ENCODE measurements at places on chromosomes 4 and X.

GRCh38 chr4:111648056-111648455 is 497.2 kb upstream of the FAM241A start:
- no peak for DNase-seq

DNA sequence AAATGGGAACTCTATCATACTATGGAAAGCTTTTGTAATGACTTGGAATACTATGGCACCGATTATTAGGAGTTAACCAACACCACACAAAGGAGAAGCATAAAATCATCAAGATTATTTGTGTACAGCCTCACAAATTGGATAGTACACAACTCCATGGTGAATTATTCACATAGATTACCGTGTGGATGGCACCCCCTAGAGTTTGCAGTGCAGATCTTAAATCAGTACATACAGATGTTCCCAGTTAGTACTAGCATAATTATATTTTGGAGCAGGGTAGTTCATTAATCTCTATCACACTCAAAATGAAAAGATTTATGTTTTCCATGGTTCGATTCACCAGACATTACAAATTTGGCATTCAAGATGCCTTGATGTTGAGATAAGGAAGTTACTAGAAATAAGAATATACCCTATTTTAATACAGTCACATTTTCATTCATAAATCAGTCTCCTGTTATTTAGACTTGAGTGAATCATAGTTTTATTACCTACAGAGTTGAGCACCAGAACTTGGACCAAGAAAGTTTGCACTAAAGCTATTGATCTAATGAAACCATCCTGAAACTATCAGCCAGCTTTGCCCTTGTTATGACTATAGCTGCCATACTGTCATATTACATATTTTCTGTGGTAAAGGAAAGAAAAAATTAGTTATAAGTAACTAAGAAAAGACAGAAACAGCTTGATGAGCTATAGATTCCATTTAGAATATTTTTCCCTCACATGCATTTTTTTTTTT is 531.8 kb downstream of the GLUD2 start:
- DNase-seq, result no peak

DNA sequence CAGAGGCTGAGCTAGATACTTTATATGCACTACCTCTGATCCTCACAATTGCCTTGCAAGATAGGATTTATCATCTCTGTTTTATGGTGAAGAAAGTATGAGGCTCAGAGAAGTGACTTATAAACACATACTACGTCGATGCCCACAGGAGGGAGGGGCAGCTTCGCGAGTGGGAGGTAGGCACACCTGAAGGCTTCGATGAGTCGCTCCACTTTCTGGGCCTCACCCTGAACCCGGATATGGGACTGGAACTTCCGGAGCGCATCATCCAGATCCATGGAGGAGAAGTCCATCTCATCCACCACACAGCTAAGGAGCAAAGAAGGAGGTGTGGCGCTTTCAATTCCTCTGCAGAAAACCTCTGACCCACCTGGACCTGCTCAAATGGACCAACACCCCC is 22.9 kb upstream of the KDM5C start:
- no peak for DNase-seq

GRCh38 chr4:183852910-183853547 is 52.1 kb upstream of the STOX2 start:
- no peak for DNase-seq

DNA sequence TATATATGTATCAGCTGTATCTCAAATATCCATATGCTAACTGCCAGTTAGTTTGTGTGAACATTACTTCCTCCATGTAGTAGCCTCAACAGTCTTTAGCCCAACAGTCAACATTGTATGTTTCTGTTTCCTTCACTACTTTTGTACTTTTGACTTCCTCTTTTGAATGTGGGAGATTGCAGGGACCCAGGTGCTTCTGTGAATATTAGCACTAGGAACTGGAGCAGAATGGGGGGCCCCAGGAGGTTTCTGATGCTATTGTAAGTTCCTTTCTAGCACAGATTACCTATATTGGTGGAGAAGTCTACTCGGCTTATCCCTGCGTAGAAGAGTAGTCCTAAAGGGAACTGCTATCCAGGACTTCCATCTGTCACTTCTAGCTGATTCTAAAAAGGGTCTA is 2.3 kb downstream of the PLAC8 start:
- DNase-seq, result no peak

- DNase-seq, result no peak
Measured at GRCh38 chr4:87029356-87029755, 94.5 kb downstream of the AFF1 start.

GRCh38 chr4:85514117-85514516 is 39.2 kb downstream of the ARHGAP24 start:
- no peak for DNase-seq

DNA sequence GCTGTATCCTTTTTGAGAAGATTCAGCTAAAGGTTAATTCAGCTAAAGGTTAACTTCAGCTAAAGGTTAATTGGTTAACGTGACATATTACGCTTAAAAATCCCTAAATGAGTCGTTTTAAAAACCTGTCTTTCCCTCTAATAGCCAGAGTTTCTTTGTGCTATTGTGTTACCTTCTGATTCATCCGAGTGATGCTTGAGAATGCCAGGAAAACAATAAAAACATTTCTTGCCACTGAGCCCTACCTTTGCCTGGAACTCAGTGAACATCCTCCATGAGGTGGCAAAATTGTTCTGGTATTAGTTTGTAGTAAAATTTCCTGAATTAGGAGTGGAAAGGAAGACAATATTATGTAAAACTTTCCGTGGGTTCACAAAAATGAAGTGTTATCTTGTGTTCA is 13.7 kb upstream of the TMPRSS11E start:
- DNase-seq, result no peak

DNA sequence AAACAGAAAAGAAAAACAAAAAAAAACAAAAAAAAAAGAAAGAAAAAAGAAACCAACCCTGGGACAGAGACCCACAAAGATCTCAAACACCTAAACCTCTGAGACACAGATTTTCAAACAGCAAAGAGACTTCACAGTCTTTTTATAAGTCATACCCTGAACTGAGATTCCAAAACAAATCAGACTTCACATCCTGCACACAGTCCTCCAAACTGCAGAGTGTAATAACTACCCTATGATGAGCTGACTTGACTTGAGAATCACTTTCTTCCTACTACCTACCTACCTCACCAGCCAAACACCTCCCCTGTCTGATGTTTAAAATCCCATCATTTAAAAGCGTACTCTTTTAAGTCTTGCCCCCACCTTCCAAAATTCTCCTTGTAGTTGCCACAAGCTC is 25.2 kb upstream of the GLOD5 start:
- no peak for DNase-seq

DNA sequence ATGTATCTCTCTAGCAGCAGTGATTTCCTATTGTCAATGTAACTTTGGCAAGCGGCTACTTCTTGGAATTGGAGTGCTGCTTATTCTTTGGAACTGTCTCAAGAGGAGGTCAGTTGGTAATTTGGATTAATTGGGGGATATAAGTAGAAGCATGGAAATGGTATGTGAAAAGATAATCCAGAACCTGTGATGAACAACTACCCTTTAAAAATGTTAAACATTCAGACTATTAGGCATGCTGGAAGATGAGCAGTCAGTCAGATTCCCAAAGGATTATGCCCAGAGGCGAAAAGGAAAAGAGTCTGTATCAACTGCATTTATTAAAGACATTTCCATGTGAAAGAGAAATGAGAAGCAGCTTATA is 62.5 kb downstream of the SEC24D start:
- no peak for DNase-seq

- DNase-seq, result no peak
Measured at GRCh38 chr4:40363945-40364344, 28.8 kb downstream of the CHRNA9 start.

DNA sequence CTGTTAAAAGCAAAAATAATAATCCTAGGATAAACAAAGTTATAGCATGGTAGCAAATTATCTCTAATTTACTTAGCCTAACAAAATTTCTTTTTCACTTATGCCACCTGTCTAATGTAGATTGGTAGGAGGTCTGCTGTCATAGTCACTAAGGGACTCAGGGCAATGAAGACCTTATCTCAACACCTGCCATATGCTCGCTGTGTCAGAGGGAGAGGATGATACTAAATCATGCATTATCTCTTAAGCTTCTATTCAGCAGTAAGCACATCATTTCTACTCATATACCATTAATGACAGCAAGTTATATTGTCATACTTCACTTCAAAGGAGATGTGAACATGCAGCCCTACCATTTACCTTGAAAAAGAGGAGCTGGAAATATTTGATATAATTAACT is 44.1 kb downstream of the AFM start:
- no peak for DNase-seq

DNA sequence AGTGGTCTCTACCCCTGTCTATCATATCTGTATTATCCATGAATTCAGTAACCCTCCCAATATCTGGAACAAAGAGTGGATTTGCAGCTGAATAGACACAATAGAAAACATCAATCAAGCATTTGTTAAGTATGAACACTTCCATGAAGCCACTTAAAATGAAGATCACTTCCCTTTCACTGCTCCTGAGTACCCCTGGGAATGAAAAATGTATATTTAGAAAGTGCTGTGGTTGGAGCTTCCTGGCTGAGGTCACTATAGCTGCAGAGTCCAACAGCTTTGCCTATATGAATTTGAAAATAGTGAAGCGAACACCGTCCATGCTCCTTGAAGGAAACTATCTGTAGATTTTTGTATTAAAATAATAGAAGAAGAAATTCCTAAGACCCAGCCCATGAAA is 227.0 kb downstream of the DTHD1 start:
- DNase-seq, result no peak

DNA sequence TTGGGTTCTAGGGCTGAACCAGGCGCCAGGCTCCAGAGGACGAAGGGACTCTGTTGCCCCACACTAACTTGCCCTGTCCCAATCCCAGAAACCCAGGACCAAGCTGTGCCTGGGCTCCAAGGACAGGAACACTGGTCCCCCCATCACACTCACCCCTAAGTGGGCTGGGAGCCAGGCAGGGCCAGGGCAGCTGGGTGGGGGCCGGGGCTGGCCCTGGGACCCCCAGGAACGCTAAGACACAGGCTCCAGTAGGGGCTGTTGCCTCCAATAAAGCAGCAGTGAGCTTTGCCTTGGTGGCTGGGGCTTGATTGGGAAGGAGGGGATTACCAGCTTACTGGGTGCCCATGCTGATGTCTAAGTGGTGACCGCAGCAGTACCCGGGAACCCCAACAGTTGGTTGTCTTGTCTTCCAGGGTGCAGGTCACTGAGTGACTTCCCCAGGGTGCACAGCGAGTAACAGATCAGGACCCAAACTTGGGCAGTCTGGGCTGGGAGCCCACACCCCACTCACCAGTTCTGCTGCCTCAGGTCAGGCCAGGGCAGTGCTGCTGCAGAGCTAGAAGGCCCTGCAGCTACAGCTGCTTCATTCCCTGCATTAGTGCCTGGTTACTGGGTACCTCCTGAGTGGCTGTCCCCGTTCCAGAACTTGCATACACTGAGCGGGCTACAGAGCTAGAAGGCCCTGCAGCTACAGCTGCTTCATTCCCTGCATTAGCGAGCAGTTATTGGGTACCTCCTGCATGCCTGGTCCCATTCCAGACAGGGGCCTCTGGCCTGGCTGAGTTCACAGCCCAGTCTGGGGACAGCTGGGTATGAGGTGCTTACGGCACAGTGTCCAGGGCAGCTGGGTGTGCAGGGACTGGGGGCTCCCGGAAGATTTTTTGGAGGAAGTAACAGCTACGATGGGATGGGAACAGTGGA is 9.4 kb upstream of the ADD1 start:
- DNase-seq, result no peak
